GM03348 (cell line): ENCODE measurements at places on chromosomes 4 and X.

- DNase-seq, result peak; percentile 29
These were observed 2.0 kb downstream of the RAPGEF2 start for GRCh38 chr4:159104694-159105414.

- no peak for DNase-seq
These were observed 579 bp downstream of the IL3RA start for GRCh38 chrX:1336948-1337779.

GRCh38 chrX:13078739-13079444, 34.5 kb upstream of the FAM9C start:
- peak; percentile 57 for DNase-seq

DNA sequence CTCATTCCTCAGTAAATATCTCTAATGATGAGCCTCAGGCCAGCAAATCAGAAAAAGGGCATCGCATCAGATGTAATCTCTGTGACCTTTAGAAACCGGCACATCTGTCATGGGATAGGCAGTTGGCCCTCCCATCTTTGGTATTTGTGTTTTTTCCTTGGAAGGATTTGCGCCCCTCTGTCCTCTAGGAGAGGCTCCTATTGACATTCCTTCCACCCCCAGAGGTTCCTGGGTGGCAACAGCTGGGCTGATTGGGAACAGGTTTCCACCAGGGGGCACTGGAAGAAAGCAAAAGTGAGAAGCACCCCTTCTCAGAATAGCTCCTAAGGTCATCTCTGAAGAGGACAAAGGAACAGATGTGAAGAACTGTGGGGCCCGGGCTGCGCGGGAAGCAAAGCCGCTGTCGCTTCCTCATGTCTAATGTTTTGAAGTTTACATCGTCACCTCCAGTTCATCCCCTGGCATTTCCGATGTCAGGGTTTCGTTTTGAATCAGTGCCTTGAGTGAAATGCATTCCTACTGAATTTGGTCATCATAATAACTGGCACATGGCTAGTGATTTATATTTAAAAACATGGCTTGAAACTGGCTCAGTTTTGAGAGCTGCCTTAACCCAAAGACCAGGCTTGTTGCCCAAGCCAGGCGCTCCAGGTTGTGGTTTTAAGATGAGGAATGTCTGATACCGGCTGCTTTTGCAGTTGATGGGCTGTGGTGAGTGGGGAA, 6.2 kb downstream of the TXK start:
- peak; percentile 83 for DNase-seq

- DNase-seq, result no peak
These were observed 19.5 kb downstream of the AP1AR start for GRCh38 chr4:112251019-112251643.

DNA sequence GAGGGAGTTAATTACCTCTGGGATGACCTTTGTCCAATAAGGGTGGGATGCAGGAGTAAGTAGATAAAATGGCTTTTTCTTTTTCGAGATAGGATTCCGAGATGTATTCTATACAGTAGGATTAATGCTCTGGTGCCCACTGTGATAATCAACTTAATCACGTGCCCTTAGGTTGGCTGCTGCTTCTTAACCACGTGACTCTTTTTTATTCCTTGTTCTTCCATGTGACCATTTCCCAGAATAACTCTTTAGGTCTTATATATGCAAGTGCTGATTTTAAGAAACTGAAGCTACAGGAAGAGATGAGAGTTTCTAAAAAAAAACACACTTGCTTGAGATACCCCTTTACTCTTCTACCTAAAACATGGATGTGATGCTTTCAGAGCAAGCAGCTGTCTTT, 1628.9 kb downstream of the PCDH7 start:
- DNase-seq, result no peak

DNA sequence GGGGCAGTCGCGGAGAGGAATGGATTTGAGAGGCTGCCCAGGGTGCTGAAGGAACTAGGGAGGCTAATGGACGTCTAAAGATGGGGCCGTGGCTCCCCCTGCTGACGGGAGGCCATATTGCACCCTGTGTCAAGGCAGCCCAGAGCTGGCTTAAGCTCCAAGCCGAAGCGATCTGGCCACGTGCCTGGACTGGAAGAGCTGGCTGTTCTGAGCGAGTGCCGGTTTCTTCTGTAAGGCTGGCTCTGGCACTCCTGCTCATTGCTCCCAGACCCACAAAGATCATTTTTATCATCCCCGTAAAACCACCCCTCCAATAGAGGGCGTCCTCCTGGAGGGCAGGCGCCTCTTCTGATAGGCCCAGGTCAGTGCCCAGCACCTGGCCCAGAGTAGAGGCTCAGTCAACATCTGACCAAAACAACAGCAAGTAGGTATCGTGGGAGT, 5.6 kb downstream of the PNCK start:
- DNase-seq, result peak; percentile 82

DNA sequence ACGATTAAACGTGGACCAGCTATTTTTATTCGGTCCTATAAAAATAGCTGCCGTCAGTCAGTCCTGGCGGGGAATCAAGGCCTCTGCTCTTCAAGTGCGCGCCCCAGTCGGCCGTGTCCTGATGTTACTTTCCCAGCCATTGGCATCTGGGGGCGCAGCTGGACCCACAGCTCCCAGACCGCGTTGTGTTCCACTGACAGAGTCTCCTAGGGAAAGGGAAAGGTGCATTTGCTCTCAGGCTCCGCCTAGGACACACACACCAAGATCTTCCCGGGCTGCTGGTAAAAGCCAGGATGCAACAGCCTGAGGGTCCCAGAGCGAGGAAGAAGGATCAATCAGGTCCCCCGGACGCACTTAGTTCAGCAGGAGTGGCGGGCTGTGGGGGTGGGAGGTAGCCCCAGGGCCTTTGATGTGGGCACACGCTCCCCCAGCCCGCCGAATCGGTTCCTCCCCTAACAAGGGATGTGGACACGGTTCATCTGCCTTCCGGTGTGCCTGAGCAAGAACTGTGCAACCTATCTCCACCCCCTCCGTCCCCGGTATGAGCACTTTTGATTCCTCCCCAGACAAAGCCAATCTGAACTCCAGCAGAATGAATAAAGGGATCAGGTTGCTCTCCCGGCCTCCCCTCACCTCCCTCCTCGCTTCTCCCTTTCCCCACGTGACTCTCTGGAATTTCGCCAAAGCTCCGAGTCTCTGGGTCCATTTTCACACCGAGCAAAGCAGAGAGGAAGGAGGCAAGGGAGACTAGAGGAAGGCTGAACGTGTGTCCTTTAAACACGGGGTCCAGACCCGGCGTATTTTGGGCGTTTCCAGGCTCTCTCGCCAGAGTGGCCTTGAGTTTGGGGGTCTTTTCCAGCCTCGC, 626 bp upstream of the FRAS1 start:
- DNase-seq, result peak; percentile 74

- DNase-seq, result no peak
These were observed 127.7 kb downstream of the ASB9 start for GRCh38 chrX:15142084-15142715.

DNA sequence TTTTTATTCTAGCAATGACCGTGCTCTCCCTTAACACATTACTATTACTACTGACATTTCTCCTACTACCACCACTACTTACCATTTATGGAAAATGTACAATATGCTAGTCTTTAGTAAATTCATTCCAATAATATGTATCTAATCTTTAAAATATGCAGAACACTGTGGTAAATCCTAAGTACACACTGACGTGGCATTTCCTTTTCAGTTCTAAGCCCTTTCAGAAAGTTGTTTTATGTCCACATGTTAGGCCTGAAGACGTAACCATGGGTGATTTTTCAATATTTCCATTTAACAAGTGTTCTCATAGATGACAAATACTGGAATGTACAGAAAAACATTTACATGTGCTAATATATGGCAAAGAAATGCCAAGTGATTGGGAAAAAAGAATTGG, 268.6 kb upstream of the SLIT2 start:
- DNase-seq, result peak; percentile 33

DNA sequence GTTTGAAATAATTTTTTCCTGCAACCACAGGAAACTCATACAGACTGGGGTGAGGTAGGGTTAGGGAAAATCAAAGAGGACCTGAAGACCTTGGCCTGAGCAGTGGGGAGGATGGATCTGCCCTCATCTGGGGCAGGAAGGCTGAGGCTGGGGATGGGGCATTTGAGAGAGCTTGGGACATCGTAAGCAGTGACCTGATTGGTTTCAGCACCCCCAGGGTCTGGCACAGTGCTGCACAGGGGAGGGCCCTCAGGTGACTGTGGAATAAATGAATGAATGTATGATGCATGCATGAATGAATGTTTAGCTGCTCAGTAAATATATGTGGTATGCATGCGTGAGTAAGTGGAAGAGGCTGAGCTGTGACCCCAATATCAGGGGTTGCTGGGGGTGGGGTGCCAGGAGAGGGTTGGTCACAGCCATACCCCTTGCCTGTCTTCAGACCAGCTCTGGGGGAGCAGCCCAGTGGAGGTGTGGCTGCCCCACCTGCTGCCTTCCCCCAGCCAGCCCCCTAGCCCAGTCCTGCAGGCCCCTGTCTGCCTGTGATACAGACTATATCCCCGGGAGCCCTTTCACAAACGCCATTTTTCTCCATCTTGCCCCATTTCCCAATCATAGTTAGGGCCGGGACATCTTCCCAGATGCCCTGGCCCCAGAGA, 11.0 kb upstream of the TNIP2 start:
- DNase-seq, result no peak

DNA sequence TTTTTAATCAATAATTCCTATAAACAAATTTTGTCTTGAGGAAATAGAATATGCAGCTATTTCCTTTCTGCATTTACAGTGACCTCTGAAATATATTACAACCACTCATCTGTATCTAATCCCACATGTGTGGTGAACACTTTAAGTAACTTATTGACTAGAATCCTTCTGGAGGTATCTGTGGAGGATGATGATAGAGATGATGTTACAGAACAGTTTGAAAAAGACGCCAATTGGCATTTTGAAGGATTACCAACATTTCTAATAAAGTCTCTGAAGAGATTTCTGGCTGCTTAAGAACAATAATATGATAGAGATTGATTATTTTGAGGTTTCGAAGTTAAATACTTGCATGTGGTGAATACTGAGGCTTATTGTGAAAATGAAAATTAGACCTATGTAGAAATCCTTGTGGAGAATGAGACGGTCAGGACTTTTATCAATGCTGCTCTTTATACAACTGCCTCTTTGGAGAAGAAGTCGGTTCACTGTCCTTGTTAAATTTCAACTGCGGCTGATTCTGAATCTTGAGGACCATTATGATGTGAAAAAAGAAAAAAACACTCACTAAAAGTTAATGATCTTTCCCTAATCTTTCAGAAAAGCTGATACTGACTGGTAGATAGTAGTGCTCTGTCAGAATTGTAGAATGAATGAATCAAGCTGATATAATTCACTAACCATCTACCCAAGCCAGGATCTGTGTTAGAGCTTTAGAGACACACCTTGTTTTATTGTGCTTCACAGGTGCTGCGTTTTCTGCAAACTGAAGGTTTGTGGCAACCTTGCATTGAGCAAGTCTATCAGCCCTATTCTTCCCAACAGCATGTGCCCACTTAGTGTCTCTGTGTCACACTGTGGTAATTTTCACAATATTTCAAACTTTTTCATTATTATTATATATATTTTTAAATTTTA, 204.7 kb downstream of the SPRY1 start:
- no peak for DNase-seq

GRCh38 chr4:150974750-150975149, 40.3 kb downstream of the LRBA start:
- no peak for DNase-seq
